ENCODE measurements at places on chromosomes 1 and 21.

DNA sequence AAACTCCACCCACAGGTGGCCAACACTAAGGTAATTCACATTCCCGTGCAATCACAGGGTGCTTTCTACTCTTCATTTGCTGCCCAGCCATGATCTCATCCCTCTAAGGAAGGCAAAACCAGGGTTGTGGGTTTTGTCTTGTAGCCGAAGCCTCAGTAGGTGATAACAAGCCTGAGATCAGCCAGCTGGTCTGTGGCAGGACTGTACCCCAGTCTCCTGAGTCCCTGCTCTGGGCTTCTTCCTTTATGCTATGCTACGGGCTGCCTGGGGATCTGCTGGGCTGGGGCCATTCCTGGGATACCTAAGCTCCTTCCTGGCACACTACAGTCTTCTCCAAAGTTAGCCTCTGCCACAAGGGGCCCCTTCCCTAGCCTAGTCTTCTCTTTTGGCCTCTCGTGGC, 9.8 kb downstream of the PPFIA4 start:
- no peak for DNase-seq

- no peak for DNase-seq
Observed at GRCh38 chr1:76583875-76584477, 283.3 kb upstream of the ST6GALNAC5 start.

- no peak for DNase-seq
Observed at GRCh38 chr1:241263346-241263745, 93.7 kb downstream of the RGS7 start.

GRCh38 chr21:45541221-45542039, 810 bp downstream of the SLC19A1 start:
- DNase-seq: peak; percentile 34

GRCh38 chr1:1441002-1441888, 5.8 kb downstream of the VWA1 start:
- peak; percentile 31 for DNase-seq

DNA sequence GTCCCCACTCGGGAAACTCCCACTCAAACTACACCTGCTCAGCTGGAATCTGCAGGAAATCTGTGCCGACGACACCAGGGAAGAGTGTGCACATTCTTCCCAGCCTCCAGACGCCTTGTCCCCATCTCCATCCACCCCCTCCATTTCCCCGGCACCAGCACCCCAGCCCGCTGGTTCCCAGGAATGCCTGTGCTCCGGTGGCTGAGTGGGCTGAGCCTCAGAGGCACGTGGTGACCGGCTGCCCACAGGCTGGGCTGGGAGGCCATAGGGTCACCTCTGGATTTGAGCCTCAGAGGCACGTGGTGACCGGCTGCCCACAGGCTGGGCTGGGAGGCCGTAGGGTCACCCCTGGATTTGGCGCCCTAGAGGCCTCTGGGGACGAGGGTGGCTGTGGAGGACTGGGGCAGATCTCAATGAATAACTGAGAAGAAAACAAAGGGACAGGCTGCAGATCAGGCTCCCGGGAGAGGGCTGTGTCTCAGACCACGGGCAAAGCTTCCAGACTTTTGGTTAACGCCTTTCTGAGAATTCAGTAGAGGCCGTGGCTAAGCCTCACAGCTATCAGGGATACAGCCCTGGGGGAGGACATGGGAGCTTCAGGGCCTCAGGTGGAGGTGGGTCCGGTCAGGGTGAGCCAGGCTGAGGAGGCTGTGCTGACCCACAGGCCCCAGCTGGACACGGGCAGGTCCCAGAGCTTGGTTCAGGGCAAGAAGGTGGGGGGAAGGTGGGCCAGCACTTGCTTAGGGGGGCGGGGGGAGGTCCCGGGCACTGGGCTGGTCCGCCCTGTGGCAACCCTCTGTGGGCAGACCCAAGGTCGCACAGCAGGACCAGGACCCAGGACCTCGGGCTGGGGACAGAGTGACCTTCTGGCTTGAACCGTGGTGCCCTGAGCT, 17.3 kb upstream of the TTLL10 start:
- no peak for DNase-seq

DNA sequence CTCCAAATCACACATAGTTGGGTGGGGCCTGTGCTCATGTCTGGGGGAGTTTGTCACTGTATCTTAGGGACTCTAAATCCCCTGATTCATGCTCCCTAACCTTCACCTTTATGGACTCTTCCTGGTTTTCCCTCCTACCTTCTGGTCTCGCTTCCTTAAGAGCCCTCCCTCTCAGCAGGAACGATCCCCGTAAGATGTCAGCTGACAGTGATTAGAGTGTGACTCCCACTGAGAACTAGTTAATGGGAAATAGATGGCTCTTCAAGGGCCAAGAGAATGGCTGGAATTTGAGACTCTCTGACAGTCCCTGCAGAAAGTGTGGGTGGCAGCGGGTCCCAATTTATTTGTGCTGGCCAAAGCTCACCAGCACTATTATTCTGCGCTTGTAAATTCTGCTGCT, 22.0 kb downstream of the LYPD8 start:
- no peak for DNase-seq

DNA sequence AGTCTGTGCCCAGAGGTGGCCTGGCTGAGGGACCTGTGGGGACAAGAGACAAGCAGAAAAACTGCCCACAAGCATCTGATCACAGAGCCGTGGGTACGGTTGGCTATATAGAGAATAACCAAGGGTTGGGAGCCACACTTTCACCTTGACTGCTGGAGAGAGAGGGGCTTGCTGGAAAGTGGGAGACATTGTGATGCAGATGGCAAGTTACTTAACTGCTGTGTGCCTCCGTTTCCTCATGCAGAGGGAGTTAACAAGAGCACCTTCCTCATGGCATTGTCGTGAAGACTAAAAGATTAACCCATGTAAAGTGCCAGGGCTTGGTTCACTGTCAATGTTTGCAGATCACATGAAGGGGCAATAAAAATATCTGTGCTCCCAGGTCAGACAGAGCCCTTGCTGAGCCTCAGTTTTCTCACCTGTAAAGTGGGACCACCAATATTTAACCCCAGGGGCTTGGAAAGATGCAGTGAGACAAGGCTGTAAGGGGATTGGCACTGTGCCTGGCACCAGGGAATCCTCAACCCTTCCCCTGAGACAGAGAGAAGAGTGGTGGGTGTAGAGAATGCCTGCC, 52.8 kb downstream of the SDC3 start:
- no peak for DNase-seq

DNA sequence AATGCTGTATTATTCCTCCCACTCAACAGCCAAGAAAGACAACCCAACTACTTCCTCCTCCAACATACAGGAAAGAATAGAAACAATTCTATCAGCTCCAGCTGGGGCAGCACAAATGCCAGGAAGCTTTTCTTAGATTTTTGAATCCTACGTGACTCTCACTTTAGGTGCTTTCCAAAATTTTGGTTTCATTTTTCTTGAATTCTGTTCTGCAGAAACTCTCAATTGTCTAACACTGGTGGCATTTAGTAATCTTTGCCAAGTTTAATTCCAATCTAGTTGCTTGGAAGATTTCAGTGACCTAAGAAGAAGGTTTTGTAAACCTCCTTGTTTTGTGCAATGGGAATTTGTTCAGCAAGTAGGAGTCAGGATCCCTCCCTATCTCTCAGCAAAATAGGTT, 37.1 kb upstream of the DOCK7 start:
- DNase-seq: no peak

- no peak for DNase-seq
Observed at GRCh38 chr1:246255773-246256172, 251.3 kb downstream of the SMYD3 start.

DNA sequence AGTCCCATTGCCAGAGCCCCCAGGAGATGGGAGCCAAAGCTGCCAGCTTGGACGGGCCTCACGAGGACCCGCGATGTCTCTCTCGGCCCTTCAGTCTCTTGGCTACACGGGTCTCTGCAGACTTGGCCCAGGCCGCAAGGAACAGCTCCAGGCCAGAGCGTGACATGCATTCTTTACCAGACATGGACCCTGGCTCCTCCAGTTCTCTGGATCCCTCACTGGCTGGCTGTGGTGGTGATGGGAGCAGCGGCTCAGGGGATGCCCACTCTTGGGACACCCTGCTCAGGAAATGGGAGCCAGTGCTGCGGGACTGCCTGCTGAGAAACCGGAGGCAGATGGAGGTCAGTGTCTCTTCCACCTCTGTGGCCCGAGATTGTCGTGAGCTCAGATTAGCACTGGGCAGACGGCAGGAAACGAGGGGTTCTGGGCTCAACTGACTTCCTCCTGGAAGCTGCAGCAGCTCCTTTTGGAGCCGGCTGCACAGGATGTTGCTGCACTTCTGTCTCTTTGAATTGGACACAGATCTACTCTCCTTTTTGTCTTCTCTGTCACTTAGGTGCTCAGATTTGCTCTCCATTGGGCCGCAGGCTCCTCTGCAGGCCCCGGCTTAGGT, 68.0 kb downstream of the DISC1 start:
- DNase-seq: no peak

DNA sequence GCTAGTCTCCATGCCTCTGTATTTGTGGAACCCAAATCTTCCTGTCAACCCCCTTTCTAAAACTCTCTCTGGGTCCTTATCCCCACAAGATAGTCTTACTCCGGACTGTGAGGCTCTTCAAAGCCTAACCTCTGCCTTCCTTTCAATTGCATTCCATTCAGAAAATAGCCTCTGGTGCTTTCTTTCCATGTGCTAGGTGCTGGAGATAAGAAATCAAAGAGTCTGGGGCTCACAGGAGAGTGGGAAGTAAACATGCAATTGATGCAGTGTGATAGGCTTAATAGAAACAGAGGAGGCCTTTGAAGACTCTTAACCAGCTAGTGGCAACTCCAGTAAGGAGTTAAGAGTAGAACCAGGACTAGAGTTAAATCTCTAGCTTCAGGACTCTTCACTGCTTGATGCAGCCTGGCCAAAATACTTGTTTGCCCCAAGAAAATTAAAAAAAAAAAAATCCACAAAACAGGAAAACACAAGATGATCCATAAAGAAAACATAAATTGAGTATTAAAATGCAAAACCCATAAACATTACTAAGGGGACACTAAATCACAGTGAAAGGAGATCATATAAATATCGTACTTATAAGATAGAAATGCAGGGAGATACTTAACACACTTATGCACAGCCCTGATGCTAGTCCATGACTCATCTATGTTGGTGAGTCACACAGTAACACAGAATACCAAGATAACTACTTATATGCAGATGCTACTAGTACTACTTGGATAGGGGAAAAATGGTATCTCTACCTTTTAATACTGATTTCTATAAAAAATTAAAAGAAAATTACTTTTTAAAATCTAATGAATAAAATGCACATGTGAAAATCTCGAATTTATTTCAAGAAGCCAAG, 341.5 kb downstream of the KCNH1 start:
- DNase-seq: no peak

DNA sequence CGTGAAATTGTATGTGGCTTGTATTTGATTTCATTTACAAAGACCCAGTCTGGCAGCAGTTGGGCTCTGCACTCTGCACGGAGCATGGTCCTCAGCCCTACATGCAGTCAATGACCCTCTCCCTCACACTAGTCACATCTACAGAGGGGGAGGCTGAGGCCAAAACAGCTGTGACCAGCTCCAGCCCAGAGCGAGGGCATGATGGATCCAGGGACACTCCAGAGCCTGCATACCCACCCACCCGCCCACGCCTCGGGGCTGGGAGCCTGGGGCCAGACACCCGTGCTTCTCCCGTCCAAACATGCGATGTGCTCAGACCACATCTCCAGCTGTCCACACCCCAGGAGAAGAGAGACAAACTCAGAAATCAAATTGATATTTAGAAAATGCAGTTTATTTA, 14.0 kb upstream of the PRDM16 start:
- no peak for DNase-seq

GRCh38 chr1:178345238-178345637, 151.5 kb downstream of the CLEC20A start:
- no peak for DNase-seq

GRCh38 chr1:90561103-90561783, 155.9 kb downstream of the BARHL2 start:
- DNase-seq: no peak

GRCh38 chr1:165501970-165502348, 41.8 kb upstream of the LRRC52 start:
- DNase-seq: no peak

GRCh38 chr1:74763807-74764206, 30.9 kb downstream of the TYW3 start:
- no peak for DNase-seq

GRCh38 chr1:229370601-229371021, 27.8 kb upstream of the CCSAP start:
- DNase-seq: no peak

- DNase-seq: no peak
Observed at GRCh38 chr1:10781137-10781536, 15.3 kb downstream of the CASZ1 start.

- DNase-seq: no peak
Observed at GRCh38 chr1:162699366-162699765, 67.1 kb downstream of the DDR2 start.
